ENCODE measurements at places on chromosomes 3 and 15.

GRCh38 chr3:44825264-44825925 is 36.3 kb upstream of the TMEM42 start:
- DNase-seq = no peak

- DNase-seq = no peak
Measured at GRCh38 chr3:18501679-18502343, 76.7 kb upstream of the SATB1 start.

DNA sequence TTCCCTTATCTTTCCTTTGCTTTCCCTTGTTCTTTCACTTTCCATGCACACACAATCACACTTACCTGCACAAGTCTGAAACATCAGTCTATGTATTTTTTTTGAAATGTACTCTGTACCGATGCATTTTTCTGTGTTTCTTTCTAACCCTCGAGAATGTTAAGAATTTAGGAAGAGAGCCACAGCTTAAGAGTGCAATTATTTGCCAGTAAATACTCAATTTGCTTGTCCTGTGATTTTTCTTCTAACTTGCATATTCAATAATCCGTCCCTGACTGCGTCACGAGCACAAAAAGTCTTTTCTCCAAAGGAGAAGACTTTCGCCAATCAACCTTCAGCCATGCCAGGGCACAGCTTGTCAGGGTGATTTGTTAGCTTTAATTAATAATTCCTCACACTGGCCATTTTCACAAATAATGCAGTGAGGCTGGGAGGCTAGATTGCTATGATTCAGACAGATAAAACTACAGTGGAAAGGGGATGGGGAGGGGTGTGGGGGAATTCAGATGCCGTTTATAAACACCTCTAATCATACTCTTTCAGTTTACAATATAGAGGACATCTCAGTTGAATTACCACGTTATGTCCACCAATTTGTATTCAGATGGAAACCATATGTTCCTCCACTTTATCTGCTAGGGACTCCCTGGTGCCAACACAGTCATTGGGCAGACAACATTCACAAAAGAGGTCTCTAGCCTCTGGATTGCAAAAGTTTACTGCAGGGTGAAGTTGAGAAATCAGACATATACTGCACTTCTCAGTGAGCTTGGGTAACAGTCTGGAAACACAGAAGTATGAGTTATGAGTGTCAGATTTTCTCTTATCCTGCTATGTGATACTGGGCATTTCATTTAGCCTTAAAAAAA is 388.0 kb downstream of the ZBTB20 start:
- no peak for DNase-seq

- DNase-seq = no peak
Measured at GRCh38 chr3:133862161-133862560, 33.5 kb downstream of the RAB6B start.

- DNase-seq = no peak
Measured at GRCh38 chr3:193960487-193961274, 175.3 kb upstream of the HES1 start.

- DNase-seq = no peak
Measured at GRCh38 chr15:85403745-85404144, 23.3 kb downstream of the AKAP13 start.

DNA sequence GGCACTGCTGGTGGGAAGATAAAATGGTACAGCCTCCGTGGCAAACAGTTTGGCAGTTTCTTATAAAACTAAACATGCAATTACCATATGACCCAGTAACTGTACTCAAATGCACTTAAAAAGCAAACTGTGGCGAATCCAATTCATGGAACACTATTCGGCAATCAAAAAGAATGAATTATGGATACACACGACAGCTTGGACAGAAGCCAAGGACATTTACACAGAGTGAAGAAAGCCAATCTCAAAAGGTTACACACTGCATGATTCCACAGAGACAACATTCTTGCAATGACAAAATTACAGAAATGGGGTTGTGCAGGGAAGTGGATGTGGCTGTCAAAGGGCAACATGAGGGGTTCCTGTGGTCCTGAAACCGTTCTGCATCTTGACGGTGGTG is 122.1 kb upstream of the IQSEC1 start:
- no peak for DNase-seq

- DNase-seq = no peak
Measured at GRCh38 chr3:171776839-171777583, 33.3 kb downstream of the PLD1 start.

GRCh38 chr3:62329971-62330370 is 43.4 kb downstream of the FEZF2 start:
- no peak for DNase-seq

DNA sequence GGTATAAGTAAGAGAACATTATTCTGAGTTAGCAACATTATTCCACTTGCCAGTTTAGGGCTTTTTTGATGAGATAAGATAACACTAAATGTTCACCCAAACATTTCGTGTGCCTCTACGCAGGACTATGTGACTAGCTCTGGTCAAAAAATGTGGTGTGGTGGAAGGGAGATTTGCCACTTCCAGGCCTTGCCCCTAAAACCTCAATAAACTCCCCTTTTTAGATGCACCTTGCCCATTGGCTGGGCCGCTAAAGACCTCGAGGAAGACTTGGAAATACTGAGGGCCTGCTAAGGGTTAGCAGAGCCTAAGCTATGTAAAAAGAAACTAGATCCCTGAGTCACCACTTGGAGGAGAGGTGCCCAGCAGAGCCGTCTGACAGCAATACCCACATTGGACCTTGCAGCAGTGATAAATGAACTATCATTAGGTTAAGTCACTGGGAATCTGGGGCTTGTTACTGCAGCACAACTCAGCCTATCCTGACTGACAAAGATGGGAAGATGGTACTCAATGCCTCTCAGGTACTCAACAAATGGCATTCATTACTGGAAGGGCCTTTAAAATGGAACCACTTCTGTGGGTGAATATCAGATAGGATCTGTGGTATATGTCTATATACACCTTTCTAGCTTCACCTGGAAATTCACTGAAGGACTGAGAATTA is 331.5 kb upstream of the TLE3 start:
- no peak for DNase-seq

- DNase-seq = no peak
Measured at GRCh38 chr3:186417791-186418190, 55.8 kb upstream of the DGKG start.

GRCh38 chr15:26182441-26182840 is 319.3 kb upstream of the ATP10A start:
- no peak for DNase-seq

GRCh38 chr15:90031231-90031791 is 30.2 kb downstream of the ZNF710 start:
- DNase-seq = peak; percentile 28

- DNase-seq = no peak
Measured at GRCh38 chr15:32688151-32688639, 29.6 kb upstream of the GREM1 start.

DNA sequence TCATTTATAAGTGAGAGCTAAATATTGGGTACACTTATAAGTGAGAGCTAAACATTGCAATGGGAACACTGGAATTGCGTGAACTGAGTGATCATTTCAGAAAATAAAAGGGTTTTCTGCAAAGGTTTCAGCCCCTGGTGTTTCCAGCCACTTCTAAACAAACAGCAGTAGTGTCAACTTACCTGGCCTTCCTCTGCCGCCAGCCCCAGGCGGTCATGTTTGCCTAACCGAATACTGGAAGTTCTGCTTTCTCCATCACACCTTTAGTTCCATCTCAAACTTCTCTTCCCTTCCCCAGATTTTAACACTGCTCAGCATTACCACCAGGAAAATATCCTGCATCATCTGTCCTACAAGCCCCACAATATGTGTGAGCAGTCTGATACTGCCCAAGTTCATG is 58.6 kb downstream of the MRPL3 start:
- no peak for DNase-seq

GRCh38 chr15:23385886-23386430 is 31.4 kb downstream of the GOLGA8S start:
- DNase-seq = no peak

DNA sequence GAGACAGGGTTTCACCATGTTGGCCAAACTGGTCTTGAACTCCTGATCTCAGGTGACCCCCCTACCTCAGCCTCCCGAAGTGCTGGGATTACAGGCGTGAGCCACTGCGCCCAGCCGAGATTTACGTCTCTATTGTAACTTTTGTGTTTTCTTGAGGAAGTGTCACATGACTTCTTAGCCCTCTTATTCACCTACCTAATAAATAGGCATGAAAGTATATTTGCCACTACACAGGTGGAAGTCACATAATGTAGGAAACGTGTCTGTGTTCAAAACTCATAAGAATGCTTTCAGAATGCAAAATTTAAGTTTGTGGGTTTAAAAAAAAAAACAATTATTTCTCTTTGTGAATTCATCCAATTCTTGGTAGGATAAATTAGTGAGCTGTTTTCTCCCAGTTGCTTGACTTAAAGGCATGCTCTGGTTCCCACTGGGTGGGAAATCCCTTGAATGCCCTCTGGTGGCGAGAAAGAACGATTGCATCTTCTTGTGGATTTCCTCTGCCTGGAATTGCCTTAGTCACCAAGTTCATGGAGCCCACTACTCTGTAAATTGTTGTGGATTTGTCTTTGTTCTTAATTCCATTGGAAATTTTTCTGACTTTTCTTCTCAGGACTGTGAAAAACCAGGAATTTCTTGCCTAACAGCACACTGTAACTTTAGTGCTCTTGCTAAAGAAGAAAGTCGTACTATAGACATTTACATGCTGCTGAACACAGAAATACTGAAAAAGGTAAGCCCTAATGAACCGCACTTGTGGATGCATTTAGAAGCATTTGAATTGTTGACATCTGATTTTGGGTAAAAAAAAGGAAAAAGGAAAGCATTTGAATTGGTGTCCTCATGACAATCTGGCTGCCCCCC is 82.2 kb upstream of the CTDSPL start:
- DNase-seq = peak; percentile 7

DNA sequence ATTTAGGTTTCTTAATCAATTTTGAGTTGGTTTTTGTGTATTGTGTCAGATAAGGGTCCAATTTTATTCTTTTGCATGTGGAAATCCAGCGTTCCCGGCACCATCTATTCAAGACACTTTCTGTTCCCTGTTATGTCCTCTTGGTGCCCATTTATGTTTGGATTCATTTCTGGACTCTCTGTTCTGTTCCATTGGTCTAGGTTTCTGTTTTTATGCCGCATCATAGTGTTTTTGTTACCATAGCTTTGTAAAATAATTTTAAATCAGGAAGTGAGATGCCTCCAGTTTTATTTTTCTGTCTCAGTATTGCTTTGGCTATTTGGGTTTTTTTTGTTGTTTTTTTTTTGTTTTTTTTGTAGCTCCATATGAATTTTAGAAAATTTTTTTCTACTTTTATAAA is 97.1 kb downstream of the LRRC28 start:
- DNase-seq = no peak

DNA sequence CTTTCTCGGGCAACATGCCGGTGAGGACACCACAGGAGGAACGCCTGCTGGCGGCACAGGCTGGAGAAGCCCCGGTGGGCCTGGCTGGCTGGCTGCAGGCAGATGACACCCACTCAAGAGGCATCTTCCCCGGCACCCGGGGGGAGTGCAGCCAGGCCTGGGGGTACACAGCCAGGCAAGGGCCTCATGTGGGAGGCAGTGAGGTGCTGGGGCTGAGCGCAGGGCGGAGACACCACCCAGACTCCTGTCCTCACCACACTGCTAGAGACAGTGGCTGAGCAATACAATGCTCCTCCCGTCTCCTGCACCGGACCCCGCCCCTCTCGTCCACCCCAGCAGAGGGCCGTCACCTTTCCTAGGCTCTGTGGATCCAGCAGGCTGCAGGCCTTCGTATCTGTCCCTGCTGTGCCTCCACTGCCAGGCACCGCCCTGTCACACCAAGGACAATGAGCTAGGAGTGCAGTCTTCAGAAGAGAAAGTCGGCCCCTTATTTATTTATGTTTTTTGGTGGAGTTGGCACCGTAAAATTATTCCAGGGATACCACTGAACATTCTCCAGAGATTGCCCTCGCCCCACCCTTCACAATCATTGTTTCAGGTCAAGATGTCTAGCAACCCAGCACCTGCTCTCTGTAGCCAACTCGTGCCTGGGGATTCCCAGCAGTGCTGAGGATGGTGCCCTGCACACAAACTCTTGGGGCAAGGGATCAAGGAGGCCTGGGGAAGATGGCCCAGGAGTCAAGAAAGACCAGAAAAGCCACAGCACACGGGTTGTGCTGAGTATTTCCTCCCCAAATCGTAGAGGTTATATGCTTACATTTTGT is 129.1 kb downstream of the ATP10A start:
- DNase-seq = no peak

DNA sequence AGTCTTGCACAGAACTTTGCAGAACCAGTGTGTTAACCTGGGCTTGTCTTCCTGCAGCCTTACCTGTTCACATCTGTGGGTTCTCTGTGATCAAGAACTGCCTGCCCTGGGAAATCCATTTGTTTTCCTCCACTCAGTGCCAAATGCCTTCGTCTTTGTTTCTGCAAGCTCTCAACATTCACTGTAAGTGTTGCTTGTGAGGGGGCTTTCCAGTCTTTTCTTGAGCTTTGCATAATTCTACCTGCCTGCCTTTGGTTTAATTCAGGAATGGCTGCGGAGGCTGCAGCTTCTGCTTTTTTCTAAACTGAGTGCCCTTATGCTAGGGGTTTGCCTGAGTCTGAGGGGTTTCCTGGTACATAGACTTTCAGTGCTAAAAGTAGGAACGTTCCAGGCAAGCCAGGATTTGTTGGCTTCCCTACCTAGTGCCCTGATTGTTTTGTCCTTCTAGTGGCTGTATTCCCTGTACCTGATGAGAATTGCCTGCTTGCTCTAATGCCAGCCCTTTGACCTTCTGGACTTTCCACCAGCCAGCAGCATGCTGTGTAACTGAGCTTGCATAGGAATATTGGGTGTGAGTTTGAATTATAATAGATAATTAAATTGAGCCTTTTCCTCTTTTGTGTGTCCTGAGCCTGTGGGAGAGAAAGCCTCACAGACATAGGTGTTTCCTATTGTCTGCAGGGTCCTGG is 96.6 kb upstream of the CLSTN2 start:
- DNase-seq = no peak

GRCh38 chr3:77825001-77825827 is 785.3 kb downstream of the ROBO2 start:
- DNase-seq = no peak

DNA sequence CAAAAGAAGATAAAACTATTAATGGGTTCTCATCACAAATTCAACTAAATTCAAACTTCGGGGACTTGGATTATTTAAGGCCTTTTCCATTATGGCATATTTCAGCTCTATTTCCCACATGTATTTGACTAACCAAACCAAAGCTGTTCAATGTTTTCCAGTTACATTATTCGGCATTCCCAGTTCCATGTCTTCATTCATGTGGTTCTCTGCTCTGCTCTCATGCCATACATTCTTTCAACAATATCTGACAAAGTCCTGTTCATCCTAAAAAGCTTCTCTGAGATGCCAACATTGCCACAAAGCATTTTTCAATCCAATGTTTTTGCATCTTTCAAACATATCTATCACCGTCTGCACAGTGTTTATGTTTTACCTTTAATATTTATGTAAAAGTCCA is 141.4 kb downstream of the GREM1 start:
- no peak for DNase-seq
